ENCODE measurements at places on chromosomes 1 and 21. TPM values are rescaled to one million over a fixed set of nuclear protein-coding genes. Genes with fewer than 3 reads are reported as not detected.

DNA sequence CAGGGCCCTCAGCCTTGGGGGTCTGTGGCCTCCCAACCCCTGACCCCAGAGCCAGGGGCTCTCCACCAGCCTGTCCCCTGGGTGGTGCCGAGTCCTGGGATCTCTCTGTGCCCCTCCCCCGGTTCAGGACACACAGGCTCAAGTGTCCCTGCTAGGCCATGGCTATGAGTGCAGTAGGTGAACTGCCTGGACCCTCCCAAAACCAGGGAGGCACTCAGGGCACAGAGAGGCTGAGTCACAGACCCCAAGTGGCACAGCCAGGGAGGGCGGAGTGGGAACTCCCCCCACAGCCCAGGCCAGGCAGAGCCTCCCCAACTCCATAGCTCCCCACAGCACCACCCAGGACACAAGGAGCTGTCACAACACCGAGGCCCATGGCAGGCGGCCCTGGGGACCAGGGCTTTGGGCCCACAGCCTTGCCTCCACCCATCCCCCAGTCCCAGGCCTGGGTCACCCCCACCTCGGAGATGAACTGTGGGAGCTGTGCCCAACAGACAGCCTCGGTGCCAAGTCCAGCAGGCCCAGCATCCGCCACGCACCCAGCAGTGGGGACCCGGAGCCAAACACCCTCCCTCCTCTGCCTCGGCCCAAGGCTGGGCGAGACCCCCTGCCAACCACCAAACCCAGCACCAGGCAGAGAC lies 3.2 kb downstream of the DVL1 start:
- H3K27ac ChIP-seq, result no peak overlapping the region
- peaks cover 4% of the 10 kb centered on the region for H3K36me3 ChIP-seq
- H3K27me3 ChIP-seq, result no peaks in the 10 kb centered on the region
- H3K4me3 ChIP-seq, result no peak overlapping the region
- no peak for DNase-seq

GRCh38 chr1:22887491-22887890 lies 85.2 kb downstream of the LACTBL1 start:
- H3K4me1 ChIP-seq, result no peaks in the 10 kb centered on the region
- no peak overlapping the region for H3K27ac ChIP-seq
- H3K4me3 ChIP-seq, result no peak overlapping the region
- DNase-seq, result no peak

NR5A2 gene
- total RNA-seq, result 6.3 TPM

DNA sequence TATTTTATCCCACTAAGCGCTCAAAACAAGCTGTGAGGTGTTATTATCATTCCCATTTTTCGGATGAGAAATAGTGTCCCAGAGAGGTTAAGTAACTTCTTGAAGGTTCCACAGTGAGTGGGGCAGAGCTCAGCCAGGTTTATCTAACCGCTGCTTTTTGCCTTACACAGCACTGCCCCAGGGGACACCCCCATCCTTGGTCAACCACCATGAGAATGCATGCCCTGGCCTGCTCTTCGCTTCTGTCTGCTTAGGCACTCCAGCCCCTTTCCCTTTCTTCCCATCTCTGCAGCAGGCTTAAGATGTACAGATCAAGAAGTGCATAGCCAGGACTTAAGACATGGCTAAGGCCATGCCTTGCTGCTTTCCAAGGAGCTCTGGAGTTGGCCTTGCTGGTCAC lies 159.0 kb upstream of the CD34 start:
- H3K36me3 ChIP-seq, result no peaks in the 10 kb centered on the region
- H3K27ac ChIP-seq, result no peak overlapping the region
- no peak overlapping the region for H3K4me3 ChIP-seq
- no peak for DNase-seq
- H3K27me3 ChIP-seq, result no peaks in the 10 kb centered on the region

COL18A1 gene
- 316 TPM for total RNA-seq

- no peaks in the 10 kb centered on the region for H3K36me3 ChIP-seq
- H3K27me3 ChIP-seq, result no peaks in the 10 kb centered on the region
- DNase-seq, result no peak
- H3K4me1 ChIP-seq, result no peaks in the 10 kb centered on the region
- H3K4me3 ChIP-seq, result no peak overlapping the region
Measured at GRCh38 chr1:28058971-28059878, 29.2 kb downstream of the EYA3 start.

GRCh38 chr1:59379371-59379728 lies 82.5 kb downstream of the FGGY start:
- no peak overlapping the region for H3K4me3 ChIP-seq
- no peaks in the 10 kb centered on the region for H3K36me3 ChIP-seq
- no peak overlapping the region for H3K27ac ChIP-seq
- no peak for DNase-seq
- H3K27me3 ChIP-seq, result no peaks in the 10 kb centered on the region
- H3K4me1 ChIP-seq, result no peaks in the 10 kb centered on the region

BARHL2 gene
- not detected for total RNA-seq

GRCh38 chr1:245475126-245475525 lies 320.3 kb downstream of the KIF26B start:
- DNase-seq, result no peak
- no peak overlapping the region for H3K27ac ChIP-seq
- H3K4me3 ChIP-seq, result no peak overlapping the region
- no peaks in the 10 kb centered on the region for H3K36me3 ChIP-seq
- H3K4me1 ChIP-seq, result no peaks in the 10 kb centered on the region

DNA sequence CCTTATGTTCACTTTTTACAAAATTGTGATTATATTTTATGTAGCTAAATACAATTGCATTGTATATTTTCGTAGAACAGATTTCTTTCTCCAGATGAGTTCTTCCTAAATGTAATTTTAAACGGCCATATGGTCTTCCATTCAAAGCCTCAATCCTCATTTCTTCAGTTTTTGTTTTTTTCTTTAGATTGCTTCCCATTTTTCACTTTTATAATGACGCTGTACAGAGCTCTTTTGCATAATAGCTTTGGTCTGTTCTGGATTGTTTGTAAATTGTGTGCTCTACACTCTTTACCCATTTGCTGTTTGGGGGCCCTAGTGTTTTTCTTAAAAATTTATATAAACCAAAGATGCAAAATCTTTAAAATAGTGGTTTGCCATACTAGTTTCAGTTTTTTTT lies 27.8 kb downstream of the AVPR1B start:
- no peaks in the 10 kb centered on the region for H3K36me3 ChIP-seq
- H3K27ac ChIP-seq, result no peak overlapping the region
- no peak overlapping the region for H3K4me3 ChIP-seq
- no peaks in the 10 kb centered on the region for H3K27me3 ChIP-seq

DNA sequence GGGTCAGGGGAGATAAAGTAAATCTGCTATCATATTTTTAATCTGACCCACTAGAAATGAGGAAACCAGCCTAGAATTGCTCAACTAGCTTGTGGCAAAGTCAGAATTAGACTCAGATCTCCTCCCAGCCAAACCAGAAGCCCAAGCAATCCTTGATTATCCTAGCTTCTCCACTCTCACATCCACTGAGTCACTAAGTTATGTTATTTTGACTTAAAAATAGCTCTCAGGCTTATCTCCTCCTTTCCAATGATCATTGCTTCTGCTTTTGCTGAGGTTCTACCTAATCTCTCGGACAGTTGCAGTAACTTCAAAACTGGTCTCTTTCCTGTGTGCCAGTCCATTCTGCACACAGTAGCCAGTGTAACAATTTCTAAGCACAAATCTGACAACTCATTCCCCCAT lies 22.9 kb downstream of the OVAAL start:
- DNase-seq, result no peak
- no peak overlapping the region for H3K4me3 ChIP-seq
- H3K27me3 ChIP-seq, result no peaks in the 10 kb centered on the region

DNA sequence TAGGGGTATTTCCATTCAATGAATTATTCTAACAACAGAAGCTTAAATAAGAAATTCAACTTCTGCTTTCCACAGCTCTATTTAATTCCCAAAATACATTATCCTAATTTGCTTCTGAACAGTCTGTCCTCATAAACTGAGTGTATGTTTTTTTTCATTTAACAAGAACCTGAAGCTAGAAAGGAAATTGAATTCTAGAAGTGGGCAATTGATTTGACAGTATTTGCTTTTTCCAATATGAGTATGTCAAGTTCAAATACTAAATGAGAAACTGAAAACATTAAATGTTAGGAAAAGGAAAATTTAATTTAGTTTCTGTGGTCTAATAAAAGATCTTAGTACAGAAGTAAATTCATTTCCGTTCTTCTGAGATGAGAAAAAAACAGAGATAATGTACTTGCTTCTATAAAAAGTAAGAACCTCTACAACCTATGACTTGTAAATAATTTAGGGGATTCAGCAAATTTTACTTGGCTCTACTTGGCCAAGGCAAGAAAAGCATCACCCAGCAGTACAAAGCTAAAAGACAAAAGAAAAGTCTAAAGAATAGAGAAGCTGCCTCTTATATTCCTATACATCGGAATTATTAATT lies 31.1 kb downstream of the RAB3GAP2 start:
- DNase-seq, result no peak
- no peak overlapping the region for H3K4me3 ChIP-seq
- no peak overlapping the region for H3K27ac ChIP-seq

PDC gene
- total RNA-seq, result not detected

GRCh38 chr1:34786521-34787325 lies 5.7 kb downstream of the GJB3 start:
- no peaks in the 10 kb centered on the region for H3K4me1 ChIP-seq
- no peak overlapping the region for H3K4me3 ChIP-seq
- no peak overlapping the region for H3K27ac ChIP-seq
- no peaks in the 10 kb centered on the region for H3K36me3 ChIP-seq

LRRC38 gene
- total RNA-seq, result not detected

DNA sequence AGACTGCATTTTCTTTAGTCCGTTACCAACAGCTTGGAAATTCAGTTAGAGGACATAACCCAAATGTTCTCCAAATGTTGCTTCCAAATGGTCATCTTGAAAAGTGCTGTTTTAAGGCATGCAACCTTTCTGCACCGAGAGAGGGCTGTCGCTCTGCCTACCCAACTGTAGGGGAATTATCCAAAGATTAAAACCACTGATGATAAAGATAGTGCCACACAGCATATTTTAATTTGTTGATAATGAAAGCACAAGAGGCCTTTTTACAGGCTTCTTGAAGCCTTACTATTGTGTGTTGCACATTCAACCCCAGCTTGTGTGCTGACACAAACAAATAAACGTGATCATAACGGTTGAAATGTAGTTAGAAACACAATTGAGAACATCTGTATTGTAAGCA lies 121.5 kb downstream of the LMO4 start:
- H3K4me3 ChIP-seq, result no peak overlapping the region
- H3K27me3 ChIP-seq, result no peaks in the 10 kb centered on the region
- no peaks in the 10 kb centered on the region for H3K4me1 ChIP-seq
- no peak overlapping the region for H3K27ac ChIP-seq
- DNase-seq, result no peak
- no peaks in the 10 kb centered on the region for H3K36me3 ChIP-seq

- H3K27ac ChIP-seq, result no peak overlapping the region
- no peak for DNase-seq
- peaks cover 3% of the 10 kb centered on the region for H3K4me1 ChIP-seq
Measured at GRCh38 chr1:93489756-93490155, 41.8 kb downstream of the FNBP1L start.
